ENCODE measurements at places on chromosomes 16 and 17.
A peak's percentile ranks its signal among the peaks of the same experiment; 100 is the strongest.

DNA sequence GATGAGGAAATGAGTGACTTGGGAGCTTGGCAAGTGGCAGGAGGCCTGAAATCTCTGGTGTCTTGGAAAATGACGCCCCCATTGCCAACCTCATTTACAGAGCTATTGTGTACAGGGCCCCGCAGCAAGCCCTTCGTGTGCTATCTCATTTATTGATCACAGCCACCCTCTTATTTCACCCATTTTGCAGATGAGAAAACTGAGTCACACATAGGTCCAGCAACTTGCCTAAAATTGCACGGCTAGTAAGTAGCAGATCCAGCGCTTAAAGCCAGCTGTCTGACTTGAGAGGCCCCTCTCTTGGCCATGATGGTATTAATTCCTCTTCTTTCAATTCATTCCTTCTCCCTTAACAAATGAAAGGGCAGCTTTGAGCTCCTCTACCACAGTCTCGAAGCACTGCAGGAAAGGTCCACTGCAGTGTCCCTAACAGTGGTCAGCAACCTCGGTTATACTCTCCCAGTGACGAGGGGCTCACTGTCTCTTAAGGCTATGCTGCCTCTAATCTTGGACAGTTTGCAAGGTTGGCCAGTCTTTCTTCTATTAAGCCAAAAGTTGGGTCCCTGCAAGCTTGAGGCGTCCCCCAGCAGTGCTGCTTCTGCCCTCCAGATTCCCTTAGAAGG is 162.2 kb downstream of the COPRS start:
- DNase-seq, result no peak

GRCh38 chr17:18361837-18362697 is 1.3 kb downstream of the SHMT1 start:
- no peak for DNase-seq

DNA sequence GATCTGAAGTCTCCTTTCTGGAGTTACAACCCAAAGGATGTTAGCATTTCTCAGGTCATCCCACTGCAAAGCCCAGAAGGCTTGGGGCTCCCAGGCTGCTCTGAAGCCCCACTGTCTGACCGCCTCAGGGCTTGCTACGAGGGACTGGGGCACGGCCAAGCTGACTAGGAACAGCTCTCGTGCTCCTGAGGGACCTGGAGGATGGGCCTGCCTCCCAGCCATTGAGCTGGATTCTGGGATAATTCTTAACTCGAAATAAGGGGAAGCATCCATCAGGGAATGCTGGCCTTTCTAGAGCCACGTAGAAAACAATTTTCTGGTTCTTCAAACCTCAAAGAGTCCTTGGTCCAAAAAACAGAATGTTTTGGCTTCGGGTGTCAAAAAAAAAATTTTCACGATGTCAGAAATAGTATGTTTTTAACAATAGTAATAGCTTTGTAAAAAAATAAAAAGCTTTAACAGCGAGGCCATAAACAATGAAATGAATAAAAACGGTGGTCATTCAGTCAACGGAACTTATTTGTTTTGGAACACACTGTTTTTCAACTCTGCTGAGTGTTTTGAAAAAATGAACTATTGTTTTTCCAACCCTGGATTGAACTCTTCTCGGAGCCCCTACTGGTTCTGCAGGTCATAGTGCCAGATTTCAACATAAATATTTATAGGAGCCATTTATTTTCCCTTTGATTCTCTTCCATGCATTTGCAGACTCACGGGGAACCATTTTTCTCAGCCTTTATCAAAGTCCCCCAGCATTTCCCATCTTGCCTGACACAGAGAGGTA is 16.4 kb upstream of the HERPUD1 start:
- no peak for DNase-seq

DNA sequence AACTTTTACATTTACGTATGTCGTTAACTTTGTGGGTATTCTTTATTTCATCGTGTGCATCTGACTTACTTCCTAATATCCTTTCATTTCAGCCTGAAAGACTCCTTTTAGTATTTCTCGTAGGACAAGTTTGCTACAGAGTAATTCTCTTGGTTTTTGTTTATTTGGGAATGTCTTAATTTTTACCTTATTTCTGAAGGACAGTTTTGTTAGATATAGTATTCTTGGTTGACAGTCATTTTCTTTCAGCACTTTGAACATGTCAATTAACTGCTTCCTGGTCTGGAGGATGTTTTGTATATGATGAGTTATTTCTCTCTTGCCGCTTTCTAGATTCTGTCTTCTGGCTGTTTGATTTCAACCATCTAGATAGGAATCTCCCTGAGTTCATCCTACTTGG is 109.2 kb upstream of the NACA2 start:
- DNase-seq, result no peak

DNA sequence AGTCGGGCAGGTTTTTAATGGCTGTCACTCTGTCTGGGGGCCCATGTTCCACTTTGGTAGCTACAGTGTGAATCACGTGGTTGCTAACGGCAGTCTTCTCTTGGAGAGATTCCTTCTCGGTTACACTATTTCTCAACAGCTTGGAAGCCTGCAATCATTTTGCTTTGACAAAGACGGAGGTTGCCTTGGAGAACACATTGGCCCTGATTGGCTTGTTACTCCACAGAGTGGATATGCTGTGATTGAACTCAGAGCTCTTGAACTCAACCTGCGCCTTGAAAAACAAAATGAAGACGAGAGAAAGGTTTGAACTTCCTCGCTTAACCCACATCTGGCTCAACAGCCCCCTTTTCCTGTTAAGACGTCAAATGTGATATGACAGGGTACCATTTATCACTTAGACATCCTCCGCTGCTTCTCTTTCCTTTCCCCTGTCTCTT is 218.9 kb downstream of the MAF start:
- DNase-seq, result peak; percentile 2

DNA sequence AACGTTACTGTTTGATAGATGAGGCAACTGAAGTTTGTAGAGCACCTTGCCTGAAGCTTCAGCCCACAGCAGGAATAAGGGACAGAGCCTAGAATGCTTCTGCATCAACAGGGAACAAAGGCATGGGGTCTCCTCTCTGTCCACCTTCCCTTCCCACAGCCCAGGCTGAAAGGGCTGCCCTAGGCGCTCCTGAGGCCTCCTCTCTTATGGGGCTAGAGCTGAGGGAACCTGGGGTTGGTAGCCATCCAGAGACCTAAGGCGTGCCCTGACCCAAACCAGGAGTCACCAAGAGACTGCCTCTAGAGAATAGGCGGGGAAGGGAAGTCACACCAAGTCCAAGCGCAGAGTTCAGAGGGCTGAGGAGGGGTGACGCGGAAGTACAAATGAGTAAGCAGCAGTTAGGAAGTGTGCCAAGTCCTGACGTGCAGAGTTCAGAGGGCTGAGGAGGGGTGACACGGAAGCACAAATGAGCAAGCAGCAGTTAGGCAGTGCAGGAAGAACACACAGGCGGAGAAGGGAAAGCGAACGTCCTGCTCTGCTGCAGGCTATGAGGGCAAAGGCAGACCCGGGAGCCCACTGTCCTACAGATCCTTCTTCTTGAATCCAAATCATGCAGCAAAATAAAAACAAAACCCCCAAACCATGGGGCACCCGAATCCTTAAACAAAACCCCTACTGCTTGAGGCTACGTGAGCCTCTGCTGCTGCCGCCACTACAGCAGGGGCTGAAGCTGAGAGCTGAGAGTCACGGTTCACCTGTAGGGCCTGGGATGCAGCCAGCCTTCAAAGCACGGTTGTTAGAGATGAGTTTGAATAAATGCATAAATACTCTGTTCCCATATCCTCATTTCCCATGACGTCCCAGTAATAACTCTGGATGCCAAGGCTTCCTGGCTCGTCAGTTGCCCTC is 2.7 kb upstream of the SPG7 start:
- DNase-seq, result peak; percentile 97

- DNase-seq, result no peak
Measured at GRCh38 chr16:84460406-84461028, 43.9 kb downstream of the MEAK7 start.

DNA sequence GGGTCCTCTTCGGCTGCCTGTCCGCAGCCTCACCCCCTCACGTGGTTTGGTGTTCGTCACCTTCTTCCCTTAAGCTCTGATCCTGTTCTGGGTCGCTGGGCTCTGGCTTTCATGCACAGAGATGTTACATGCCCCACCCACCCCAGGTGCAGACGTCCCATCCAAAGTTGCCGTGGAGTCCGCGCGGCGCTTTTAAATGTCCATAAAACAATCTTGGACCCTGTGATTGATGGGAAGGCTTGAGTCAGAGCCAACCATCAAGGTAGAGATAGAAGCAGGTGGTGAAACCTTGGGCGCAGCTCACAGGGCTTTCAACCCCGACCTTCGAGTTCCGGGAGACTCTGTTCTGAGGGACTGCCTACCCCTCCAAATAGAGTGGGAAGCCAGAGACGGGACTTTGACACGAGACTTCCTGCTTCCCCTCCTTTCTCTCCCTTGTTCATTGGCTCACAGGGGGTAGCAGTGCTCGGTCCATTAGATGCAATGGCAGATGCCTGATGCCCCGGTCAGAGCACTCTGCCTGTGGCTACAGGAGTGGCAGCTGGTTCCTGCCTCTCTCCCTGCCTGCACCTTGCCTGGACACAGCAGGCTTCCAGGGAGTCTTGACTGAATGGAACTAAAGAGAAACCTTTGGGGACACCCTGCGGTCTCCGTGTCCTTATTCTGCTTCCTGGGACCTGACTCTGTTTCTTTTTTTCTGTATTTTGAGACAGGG is 4.0 kb downstream of the ENGASE start:
- no peak for DNase-seq

- DNase-seq, result no peak
Measured at GRCh38 chr16:10178080-10178479, 4.1 kb downstream of the GRIN2A start.

GRCh38 chr17:15446036-15446435 is 21.4 kb downstream of the CDRT4 start:
- no peak for DNase-seq

DNA sequence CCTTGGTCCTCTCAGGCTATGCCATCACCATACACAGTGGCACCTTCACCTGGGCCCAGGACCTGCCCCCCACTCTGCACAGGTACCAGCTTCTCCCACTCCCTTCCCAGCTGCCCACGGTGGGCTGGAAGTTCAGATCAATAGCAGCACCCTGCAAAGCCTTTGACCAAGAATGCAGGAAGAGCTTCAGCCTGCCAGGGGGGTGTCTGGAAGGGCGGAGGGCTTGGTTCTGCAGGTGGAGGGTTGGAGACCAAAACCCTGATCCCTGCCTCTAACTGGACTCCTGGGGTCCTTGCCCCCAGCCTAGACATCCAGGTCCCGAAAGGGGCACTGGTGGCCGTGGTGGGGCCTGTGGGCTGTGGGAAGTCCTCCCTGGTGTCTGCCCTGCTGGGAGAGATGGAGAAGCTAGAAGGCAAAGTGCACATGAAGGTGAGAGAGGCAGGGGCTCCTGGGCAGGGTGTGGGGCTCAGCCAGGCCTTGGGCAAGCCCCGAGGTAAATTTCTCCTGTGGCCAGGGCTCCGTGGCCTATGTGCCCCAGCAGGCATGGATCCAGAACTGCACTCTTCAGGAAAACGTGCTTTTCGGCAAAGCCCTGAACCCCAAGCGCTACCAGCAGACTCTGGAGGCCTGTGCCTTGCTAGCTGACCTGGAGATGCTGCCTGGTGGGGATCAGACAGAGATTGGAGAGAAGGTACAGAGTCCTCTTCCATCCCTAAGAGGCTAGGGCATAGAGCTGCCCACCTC is 34.3 kb downstream of the ABCC3 start:
- no peak for DNase-seq

DNA sequence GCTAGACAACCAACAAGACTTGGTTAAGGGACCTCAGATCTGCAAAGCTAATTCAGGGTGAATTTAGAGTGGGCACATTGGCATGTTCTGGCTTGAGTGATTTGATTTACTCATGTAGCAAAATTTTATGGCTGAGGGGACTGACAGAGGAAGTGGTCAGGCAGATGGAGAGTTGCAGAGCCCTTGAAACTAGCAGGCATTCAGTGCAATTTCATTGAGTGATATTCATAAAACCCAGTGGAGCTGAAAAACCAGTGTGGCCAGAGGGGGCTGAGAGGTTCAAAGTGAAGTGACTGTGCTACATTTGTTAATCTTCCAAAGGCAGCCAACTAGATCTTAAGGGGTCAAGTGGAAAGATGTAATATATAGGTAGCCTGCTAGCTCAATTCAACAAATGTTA is 2.2 kb upstream of the TMEM94 start:
- no peak for DNase-seq

- no peak for DNase-seq
Measured at GRCh38 chr16:70152578-70153302, 20.8 kb upstream of the CLEC18C start.

DNA sequence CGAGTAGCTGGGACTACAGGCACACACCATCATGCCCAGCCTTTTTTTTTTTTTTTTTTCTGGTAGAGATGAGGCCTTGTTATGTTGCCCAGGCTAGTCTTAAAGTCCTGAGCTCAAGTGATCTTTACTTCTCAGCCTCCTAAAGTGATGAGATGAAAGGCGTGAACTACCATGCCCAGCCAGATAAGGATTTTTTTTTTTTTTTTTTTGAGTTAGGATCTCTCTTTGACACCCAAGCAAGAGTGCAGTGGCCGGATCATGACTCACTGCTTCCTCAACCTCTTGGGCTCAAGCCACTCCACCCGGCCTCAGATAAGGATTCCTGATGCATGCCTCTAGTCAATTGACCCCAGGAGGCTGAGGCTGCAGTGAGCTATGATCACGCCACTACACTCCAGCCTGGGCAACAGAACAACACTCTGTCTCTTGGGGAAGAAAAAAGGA is 11.2 kb upstream of the PLEKHG4 start:
- DNase-seq, result no peak

GRCh38 chr17:41932816-41933389 is 2.5 kb downstream of the ODAD4 start:
- DNase-seq, result no peak

DNA sequence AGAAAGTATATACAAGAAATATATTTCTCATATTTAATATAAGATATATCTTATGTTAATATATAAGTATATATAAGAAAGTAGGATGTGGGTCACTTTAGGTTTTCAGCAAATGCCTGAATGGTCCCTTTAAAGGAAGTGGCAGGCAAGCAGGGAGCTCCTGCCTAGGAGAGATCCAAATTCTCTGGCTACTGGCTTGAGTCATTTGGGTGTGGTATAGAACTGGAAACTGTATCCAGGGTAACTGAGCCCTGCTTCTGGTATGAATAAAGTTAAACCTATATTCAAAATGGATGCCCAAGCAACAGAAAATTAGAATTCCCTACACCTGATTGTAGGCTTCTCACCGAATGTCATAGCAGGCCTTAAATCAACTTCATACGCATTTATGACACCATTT is 144.4 kb downstream of the ZNF18 start:
- no peak for DNase-seq

DNA sequence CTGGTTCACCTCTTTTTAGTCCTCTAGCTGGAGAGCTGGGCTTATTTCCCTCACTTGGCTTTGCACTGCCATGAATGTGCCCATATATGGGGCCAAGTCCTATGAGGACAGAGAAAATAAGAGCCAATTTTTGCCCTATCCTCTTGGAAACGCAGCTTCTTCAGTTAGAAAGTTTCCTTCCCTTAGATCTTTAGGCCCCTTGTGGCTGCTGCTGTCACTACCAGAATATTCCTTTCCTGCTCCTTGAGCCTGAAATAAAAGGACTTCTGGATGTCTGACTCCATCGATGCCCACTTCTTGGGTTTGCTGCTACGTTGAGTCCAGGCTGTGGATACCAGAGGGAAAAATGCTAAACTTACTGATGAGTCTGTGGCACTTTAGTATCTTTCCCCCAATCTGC is 487.1 kb downstream of the GRIN2A start:
- no peak for DNase-seq
